Stimulated activated CD8-positive, alpha-beta memory T cell treated with anti-CD3 and anti-CD28 coated beads, Interleukin-4, amount 100 ng/mL, for 24 hours (primary cell): ENCODE measurements at places on chromosomes 11 and 22.
A peak's percentile ranks its signal among the peaks of the same experiment; 100 is the strongest.

DNA sequence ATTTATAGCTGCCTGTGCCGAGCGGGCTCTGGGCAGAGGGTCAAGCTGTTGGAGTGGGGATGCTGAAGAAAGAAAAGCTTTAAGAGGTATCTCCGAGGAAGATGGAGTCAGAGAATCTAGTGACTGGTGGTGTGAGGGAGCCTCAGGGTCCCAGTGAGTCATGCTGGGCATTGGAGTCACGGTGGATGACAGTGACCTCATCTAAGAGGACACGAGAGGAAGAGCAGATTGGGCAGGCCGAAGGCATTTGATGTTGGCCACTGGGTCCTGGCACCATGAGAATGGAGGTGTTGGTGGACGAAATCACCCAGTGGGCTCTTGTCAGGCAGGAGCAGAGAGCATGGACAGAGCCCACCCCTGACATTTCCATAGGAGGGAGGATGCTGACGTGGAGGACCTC, 68.4 kb downstream of the TBC1D22A start:
- DNase-seq, result no peak

GRCh38 chr11:108224911-108225786, 2.3 kb downstream of the ATM start:
- no peak for DNase-seq

DNA sequence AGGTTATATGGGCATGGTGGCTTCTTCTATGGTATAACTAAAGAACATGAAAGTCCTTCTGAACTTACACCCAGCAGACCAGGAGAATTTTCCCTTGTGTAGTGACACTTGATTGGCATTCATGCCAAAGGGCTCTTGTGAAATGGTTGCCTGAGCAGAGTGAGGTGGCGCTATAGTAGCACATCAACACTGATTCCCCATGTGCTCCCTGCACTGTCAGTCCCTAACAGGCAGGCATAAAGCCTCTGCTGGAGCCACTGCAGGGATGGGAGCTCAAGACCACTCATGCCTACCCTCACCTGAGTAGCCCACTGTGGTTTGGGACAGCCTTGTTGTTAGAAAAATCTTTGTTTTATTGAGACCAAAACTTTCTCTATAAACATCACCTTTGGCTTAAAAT, 92.6 kb upstream of the LIN7C start:
- DNase-seq, result no peak

GRCh38 chr11:64413417-64413816, 54.5 kb downstream of the RPS6KA4 start:
- no peak for DNase-seq

GRCh38 chr11:75445315-75445953, 12.4 kb upstream of the KLHL35 start:
- peak; percentile 64 for DNase-seq

GRCh38 chr22:24319451-24319850, 48.8 kb downstream of the SPECC1L start:
- DNase-seq, result no peak

DNA sequence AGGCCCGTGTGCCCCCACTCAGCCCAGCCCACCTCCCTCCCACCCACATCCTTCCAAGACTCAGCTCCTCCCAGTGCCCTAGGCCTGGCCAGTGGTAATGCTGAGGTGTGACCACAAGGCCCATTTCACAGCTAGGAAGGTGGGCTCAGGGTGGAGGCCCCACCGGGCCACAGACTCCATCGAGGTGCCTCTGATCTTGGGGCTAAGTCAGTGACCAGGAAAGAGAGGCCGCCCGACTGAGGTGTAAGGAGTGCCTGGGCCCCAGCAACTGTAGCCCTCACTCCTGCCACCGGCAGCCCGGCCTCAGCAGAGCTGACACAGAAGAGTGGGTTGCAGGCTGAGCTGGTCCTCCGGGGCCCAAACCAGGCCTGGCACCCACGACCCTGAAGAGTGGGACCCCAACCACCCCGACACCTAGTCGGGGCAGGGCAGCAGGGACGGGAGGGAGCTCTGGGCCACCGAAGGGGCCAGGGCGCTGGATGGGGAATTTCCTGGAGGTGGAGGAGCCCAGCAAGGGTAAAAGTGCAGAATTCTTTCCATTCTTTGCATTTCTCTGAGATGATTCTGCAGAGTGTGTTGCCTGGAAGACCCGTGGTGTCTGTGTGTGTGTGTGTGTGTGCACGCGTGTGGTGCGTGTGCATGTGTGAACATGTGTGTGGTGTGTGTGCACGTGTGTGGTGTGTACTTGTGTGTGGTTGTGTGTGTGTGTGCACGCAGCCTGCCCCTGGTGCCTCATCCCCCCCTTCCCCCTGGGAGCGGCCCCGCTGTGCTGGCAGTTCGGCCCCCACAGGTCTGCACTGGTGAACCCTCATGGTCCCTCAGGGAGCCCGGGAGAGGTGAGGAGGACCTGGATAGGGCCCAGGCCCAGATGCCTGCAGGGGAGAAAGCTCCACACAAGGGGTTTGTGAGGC, 8.3 kb upstream of the PIM3 start:
- no peak for DNase-seq

DNA sequence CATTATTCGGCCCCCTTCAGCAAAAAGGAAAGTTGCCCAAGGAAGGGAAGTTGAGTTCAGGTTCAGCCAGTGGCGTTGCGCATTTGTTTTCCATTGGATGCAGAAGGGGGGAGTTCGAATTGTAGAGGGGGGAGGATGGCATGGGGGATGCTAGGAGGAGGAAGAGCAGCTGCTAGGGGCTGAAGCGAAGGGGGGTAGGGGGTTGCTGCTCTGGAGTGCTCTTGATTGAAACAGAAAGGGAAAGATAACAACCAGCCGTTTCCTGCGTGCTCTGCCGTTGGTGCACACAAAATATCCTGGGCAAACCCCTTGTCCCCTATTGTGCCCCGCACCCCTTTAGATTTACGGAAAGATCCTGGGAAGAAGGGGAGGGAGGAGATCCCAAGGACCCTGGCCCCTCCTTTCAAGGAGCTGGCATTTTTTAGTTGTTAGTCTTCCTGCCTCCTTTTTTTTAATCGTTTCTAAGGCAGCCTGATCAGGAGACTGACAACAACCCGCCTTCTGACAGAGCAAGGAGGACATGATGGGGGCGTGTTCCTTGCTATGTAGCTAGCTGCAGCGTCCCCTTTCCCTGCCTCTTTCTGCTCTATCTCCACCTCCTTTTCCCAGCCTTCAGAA, 2.1 kb downstream of the KMT2A start:
- peak; percentile 13 for DNase-seq

DNA sequence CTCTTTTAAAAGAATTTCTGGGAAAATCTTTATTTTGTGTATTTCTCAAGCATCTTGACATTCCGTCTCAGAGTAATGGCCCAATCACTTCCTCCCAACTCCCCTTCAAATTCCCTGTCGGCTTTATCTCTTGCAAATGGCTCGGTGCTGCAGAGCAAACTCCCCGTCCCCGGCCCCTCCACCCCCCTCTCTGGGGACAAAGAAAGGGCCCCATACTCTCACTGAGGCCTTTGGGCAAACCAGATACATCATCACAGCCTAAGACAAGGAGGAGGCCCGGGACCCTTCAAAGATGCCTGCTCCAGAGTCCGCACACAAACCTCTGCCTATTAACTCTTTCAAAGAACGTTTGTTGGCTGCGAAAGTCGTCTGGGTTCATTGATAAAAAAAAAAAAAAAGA, 3.9 kb upstream of the SMIM38 start:
- no peak for DNase-seq

DNA sequence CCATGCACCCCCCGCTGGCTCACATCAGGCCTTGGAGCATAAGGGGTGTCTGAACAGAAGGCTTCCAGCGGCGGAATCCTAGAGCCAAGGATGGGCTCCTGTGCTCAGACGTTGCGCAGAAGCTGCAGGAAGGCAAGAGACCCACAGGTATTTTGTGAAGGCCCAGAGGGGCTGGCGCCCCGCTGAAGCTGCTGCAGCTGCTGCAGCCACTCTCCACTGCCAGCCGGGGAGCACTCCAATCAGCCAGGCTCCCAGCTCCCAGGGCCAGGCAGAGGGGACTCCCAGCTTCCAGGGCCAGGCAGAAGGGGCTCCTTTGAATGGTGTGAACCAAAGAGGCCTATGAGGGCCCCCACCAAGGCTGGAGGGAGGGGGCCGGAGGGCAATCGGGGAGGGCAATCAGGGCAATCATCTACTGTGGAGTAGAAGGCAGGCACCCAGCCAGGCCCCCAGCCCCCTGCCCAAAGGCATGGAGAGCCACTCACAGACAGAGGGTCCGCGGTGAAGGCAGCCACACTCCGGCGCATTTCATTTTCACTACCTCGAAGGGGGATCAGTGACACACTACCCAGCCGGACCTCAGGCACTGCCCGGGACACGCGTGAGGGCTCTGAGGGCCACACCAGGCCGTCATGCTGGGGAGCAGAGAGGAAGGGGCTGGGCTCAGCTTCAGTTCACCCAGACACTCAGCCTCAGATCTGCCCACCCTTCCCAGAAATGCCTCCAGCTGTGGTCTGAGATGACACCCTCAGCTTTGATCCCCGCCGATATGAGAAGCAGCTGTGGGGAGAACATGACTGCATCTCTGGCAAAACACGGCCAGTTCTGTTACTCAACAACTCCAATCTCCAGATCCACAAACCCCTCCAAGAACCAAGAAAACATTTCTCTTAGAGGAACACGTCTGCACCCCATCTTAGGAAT, 11.6 kb upstream of the PDE2A start:
- peak; percentile 41 for DNase-seq

- no peak for DNase-seq
Measured at GRCh38 chr11:26580929-26581328, 8.9 kb upstream of the MUC15 start.

DNA sequence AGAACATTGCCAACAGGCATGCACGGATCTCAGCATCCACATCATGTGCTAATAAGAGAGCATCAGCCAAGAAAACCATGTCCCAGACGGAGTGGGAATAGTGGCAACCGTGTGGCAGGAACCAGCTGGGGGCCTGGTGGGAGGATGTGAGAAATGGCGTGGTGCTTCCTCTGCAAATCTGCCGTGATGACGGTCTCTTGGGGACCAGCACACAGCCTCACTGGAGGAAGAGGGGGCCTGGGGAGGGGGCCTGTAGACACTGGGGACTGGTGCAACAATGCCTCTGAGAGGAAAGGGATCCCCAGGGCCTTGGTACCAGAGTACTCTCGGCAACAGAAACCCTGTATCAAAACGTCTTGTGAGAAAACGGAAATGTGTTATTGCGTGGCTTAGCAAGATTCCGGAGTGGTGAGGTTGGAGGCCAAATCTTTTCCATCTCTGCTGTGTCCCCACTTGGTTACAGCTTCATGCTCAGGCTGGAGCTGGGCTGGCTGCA, 154.3 kb upstream of the TBCEL start:
- no peak for DNase-seq

- DNase-seq, result no peak
Measured at GRCh38 chr11:16924826-16925560, 89.2 kb downstream of the PLEKHA7 start.

DNA sequence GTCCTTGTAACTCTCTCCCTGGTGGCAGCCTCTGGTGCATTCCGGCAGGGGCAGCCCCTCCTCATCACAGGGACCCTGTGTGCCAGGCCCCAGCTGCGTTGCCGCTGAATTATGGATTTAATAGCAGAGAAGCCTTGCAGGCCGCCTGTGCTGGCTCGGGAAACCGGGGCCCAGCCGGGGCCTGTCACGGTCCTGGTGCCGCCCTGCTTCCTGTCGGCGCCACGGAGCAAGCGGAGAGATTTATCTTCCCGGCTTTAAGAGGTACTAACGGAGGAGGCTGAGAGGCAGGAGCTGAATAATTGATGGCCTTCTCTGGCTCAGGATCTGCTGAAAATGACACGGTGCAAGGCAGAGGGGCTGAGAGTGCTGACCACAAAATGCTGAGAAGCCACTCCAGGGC, 54.0 kb upstream of the CCDC188 start:
- no peak for DNase-seq

DNA sequence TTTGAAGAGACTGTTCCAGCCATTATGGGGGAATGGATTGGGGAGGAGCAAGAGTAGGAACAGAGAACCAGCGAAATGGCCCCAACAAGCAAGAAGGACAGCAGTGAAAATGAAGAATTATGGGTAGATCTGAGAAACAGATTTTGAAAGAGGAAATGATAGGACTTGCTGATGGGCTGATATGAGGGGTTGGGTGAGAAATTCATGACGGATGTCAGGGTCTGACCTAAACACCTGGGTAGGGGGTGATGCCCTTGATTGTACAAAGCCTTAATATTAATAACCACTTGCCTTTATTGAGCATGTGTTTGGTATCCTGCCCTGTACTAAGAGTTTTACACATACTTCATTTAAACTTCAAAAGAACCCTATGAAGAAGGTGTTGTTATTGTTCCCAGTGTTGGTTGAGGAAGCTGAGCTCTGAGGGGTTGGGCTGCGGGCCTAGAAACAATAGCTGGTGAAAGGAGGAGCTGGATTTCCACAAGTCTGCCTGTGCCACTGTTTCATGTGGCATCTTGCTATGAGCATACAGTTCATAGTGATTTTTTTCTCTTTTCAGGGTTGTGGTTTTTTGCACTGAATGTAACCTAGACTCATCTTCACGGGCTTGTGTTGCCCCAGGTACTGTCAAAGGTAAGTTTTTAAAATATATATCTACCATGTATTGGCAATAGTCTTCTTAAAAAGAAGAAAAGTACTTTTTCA, 61.1 kb upstream of the TNRC6B start:
- no peak for DNase-seq

DNA sequence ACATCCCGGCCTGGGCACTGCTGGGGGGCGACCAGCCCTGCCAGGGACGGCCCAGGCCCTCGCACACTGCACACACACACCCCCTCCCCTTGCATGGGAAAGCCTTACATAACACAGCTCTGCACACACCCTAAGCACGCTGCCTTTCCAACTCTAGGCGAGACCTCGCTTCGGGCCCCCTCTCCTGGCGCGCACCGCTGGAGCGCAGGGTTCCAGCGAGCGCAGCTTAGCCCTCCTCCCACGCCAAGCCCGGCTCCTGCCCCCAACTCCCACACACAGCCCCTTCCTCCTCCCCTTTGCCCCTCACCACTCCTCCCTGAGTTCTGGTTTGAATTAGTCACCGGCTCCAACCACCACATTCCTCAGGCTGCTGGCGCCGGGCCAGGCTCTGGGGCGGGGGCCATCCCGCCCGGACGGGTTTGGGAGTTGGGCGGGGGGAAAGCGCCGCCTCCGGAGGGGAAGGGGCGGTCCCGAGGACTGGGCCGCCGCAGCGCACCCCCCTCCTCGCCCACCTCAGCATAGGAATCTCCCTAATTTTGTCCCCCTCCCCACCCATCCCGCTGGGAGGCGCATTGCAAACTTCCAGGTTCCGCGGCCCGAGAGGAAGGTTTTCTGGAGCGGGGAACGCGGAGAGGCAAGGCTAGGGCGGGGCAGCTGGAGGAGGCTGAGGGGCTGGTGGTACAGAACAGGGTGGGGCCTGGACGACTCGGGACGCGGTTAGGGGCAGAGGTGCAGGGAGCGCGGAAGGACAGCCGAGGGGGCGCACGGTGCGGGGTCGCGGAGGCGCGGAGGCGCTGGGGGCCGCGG, 966 bp downstream of the AHNAK start:
- DNase-seq, result no peak

- DNase-seq, result no peak
Measured at GRCh38 chr11:119671051-119671450, 57.9 kb downstream of the NECTIN1 start.
